ENCODE measurements at places on chromosomes 11 and 22.

DNA sequence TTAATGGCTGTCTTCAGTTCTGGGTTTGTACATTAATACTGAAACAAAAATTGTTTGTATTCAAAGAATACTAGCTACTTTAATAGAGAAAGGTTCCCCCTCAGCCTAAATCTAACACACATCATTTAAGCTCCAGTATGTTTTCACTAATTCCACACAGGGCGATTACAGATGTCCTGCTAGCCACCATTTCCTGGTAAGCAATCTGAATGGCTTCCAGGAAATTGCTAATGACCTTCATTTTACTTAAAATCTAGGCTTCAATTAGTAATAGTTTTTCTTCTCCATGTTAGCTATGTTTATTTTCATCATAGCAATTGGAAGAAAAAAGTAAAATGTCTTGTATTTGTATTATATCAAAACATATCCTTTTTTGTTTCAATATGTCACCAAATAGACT is 132.8 kb downstream of the SOX6 start:
- no peak for DNase-seq

GRCh38 chr11:47213950-47214565 is 716 bp upstream of the DDB2 start:
- peak; percentile 92 for DNase-seq

DNA sequence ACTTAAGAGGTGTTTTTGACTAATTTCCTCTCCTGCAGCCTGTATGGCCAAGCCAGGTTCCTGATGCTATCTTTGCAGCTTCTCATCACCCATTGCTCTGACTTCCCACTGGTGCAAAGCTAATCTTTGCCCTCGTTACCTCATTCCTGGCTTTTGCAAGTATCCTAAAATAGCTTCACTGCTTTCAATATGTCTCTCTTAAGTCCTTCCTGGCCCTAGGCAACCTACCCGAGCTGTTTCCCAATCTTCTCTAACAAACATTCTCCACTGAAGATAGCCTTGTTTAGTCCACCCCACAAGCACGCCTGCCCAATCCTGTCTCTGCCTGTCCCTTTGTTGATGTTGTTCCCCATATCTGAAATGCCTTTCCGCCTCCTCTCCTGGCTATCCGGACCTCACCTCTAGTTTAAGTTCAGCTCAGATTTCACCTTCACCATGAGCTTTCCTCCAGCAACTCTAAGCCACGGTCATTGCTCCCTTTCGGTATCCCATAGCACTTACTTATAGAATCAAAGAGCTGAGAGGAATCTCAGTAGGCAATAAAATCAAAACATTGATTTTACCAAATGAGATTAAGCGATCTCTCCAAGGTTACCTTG is 30.1 kb upstream of the CECR2 start:
- DNase-seq, result no peak

GRCh38 chr22:27877501-27877900 is 41.6 kb downstream of the PITPNB start:
- no peak for DNase-seq

GRCh38 chr22:48240148-48240934 is 1477.9 kb downstream of the TBC1D22A start:
- DNase-seq, result no peak

GRCh38 chr11:111906680-111907079 is 4.9 kb downstream of the CRYAB start:
- no peak for DNase-seq

GRCh38 chr11:116162086-116162885 is 610.5 kb downstream of the BUD13 start:
- no peak for DNase-seq

DNA sequence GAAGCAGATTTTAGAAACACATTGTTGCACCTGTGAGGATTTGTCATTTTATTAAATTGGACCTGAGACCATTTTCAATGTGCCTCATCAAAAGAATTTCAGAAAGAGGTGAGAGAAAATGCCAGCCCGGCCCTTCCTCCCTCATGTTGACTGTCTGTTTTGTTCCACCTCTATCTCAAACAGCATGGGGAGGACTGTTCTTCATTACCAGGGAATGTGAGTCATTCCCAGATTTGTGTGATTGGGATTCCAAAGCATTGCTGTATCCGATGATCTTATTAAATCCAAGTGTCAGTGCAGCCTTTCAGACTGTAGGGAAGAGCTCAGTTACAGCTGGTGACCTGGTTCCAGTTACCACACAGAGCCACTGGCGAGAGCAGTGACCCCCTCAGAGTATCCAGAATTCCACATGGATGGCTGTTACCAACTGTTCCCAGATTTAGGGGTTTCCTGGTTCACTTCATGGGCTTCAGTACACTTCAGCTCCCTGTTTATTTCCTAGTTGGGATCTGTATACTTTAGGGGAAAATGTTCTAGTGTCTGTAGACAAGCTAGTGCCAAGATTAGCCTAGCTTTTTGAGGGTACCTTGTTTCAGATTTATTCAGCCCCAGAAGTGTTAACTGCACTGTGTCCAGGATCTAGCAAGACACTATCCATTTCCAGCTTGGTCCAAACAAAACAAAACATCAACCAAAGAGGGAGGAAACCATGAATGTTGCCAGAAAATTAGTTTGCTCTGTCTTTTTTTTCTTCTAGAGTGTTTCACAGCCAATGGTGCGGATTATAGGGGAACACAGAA is 20.9 kb downstream of the KREMEN1 start:
- no peak for DNase-seq

DNA sequence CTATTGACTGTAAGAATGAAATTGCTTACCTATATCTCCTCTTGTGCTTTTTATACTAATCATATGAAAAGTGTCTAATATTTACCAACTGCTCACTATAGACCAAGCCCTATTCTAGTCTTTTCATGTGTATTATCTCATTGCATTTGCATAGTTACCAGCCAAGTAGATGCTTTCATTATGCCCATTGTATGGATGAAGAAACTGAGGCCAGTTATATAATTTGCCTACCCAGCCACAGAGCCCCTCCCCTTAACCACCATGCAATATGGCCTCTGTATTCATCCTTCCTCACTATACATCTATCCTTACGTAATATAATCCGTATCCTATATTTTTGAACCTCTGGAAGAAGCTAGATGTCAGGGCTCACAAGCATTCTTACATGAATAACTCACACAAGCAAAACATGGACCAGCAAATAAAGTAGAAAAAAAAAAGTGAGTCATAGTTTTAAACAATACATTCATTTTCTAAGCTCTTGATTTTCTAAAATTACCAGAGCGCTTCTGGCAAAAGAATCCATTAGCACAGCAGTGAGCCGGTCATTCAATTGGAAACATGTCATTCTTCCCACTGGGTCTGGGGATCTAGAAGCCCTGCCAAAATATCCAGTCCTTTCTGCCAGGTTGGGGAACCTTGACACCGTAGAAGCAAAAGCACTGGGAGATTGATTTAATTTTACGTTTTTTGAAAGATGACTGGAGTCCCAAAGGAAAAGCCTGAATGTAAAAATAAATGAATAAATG is 80.0 kb downstream of the C11orf91 start:
- DNase-seq, result peak; percentile 37

DNA sequence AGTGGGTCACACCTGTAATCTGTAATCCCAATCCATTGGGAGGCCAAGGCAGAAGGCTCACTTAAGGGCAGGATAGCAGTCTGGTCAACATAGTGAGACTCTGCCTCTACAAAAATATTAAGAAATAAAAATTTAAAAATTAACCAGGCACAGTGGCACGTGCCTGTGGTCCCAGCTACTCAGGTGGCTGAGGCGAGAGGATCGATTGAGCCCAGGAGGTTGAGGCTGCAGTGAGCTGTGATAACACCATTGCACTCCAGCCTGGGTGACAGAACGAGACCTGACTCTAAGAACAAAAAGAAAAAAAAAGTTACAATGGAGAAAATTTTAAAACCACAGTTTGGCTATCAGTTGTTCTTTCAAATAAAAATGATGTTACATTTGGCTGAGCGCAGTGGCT is 13.4 kb upstream of the SYNGR1 start:
- no peak for DNase-seq

- DNase-seq, result no peak
Observed at GRCh38 chr11:125446279-125446678, 49.8 kb downstream of the FEZ1 start.

DNA sequence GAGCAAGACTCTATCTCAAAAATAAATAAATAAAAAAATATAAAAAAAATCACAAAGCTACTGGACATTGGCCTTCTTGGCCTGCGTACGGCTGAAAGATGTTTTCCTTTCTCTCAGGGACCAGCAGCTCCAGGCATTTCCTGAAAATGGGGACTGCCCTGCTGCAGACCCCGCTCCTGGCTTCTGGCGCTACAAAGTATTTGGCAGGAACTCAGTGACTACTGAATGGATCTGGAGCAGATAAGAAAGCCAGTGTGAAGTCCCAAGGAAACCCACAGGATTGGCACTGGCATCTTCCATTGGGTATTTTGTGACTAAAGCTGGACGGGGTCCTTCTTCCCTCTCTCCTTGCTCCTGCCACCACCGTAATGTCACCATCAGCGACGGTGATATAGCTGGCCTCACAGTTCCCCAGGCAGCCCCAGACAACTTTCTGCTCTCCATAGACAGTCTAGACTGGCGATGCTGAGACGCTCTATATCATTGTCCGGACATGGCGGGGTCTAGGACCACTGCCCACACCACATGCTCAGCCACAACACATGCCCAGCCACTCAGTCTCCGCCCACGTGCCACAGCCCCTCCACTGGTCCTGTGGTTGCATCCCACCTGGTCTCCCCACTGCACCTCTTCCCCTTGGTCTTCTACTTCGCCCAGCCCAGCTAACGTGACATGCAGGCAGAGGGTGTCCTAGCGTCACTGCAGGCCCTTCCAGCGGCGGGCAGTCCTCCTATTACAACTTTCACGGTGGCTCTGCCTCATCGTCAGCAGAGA is 22.7 kb upstream of the YPEL1 start:
- DNase-seq, result no peak

DNA sequence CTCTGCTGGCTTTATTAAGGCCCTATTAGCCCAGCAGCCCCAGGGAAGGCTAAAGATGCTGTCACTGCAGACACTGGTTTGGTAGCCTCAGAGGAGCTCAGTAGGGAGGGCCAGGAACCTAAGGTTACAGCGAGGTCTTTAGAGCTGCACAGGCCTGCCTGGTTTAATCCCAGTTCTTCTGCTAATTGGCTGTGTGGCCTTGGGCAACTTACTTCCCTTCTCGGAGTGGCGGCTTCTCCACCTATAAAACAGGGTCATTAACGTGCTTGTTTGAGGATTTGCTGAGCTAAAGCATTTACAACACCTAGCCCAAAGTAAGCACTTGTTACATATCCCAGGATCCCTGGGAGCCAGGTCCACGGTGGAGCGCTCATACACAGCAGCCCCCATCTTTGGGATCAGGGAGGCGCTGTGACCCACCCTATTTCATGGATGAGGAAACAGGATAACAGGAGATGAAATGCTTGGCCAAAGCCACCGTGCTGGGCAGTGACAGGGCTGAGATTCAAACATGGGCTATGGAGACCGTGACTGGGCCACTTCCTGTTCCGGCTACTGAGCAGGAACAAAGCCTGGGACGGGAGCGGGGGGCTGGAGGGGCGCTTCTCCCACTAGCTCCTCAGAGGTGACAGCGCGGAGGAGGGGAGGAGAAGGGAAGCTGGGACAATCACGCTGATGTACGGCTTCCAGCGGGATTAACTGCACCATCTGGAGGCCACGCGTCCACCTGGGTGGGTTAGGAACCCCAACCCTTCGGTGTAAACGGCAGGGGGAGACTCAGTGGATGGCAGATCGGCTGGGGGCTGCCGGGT is 61.5 kb downstream of the IGLL1 start:
- DNase-seq, result no peak

DNA sequence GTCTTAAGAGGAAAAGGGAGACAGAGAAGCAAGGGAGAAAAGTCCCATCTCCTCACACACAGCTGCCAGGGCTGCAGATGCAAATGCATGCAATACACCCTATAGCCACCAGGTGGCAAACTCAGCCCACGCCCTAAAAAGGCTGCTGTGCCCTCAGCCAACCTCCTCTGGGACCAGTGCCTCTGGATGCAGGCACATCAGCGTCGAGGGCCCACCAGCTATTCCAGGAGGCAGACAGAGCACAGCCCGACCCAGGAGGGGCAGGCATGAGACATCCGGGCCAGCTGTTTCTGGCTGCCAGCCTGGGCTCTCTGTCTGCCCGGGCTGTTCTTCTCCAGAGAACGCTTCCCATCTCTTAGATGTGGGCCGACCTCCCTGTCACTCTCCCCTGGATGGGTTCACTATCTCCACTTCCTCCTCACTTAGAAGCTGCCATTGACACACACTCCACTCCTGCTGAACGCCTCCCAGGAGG is 39.7 kb downstream of the TPBGL start:
- peak; percentile 85 for DNase-seq

- DNase-seq, result no peak
Observed at GRCh38 chr22:50009765-50010675, 2.5 kb downstream of the IL17REL start.

DNA sequence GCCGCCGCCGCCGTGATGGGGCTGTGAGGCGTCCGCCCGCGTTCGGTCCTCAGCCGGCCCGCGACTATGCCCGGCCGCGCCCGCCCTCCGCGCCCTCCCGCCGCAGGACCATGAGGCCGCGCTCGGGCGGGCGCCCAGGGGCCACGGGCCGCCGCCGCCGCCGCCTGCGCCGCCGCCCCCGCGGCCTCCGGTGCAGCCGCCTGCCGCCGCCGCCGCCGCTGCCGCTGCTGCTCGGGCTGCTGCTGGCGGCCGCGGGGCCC is 215 bp downstream of the ZNRF3 start:
- DNase-seq, result no peak

- DNase-seq, result no peak
Observed at GRCh38 chr11:96284401-96284800, 58.6 kb downstream of the MAML2 start.

DNA sequence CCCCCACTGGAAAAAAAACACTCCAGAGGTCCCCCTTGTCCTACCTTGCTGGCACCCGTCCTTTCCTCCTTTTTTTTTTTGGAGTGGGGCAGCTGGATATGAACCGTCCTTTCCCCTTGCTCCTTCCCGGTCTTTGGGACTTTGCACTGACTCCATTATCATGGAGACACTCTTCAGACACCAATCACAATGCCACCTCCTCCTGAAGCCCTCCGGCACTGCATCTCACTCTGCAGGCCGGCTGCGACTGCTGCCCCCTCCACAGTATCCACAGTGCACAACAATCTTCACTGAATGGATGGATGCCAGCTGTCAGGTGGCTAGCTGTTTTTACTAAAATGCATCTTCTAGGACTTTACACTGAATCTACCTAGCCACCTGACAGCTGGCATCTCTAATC is 12.7 kb upstream of the RGL4 start:
- no peak for DNase-seq

GRCh38 chr11:119166368-119167076 is 2.0 kb upstream of the NLRX1 start:
- no peak for DNase-seq

GRCh38 chr11:124195189-124195734 is 12.1 kb downstream of the OR10D3 start:
- peak; percentile 52 for DNase-seq

DNA sequence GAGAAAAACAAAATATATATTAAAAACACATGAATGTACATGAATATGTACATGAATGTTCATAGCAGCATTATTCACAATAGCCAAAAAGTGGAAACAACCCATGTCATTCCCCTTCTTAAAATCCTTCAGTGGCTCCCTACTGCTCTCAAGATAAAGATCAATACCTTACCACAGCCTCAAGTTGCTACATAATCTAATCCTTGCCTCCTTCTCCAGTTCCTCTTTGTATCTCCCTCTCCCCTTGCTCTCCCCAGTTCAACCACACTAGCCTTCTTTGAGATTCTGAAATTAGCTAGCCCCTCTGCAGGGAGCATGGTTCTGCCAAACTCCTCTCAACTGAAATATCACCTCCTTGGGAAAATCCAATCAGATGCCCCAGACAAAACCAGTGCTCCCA is 28.1 kb downstream of the MTMR2 start:
- DNase-seq, result no peak

- no peak for DNase-seq
Observed at GRCh38 chr11:102900346-102900745, 25.6 kb upstream of the MMP12 start.

Data from femur (tissue), 1 donor.